ENCODE measurements at places on chromosomes 2 and 18.

DNA sequence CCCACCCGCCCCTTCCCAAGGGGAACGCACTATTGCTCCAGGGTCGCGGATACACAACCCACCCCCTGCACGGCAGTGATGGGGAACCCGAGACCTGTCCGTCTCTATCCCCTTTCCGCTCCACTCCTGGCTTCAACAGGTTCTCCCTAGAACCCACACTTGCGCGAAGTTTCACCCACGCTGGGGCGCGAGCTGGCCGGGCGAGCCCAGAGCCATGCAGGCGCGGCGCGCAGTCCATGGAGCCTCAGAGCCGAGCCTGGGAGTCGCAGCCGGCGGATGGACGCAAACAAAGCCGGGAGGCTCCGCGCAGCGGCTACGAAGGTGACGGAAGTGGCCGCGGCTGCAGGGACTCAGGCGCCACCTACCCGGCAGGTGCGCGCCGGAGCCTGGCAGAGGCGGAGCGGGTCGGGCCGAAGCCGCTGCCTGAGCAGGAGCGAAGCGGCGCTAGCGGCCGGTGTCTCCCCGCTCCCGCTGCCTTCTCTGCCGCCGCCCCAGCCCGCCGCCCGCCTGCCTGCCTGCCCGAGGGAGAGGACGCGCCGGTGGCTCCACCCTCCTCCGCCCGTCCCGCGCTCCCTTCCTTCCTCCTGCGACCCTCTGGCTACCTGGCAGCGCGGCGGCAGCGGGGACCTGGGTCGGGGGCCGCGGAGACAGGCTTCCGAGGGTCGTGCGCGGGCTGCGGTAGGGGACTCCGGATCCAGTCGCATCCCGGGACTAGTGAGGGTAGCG lies 14.0 kb downstream of the ALPG start:
- peak; percentile 15 for DNase-seq

DNA sequence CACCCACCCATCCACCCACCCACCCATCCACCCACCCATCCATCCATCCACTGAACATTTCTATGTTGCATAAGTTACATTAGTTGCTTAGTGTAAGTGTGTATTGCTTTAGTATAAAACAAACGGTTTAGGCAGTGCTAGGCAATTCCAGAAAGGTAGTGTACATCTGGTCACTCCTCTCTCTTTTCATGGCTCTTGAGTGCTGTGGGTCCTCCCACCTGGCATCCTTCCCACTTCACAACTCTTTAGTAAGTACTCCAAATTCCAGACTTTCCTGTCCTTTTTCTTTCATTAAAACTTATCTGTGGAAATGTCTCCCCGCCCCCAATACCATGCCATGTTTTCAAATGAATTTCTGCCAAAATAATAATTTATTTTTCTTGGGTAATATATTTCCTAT lies 122.5 kb downstream of the PLEKHM3 start:
- DNase-seq = no peak

GRCh38 chr2:52000151-52000855 lies 968.4 kb upstream of the NRXN1 start:
- no peak for DNase-seq

DNA sequence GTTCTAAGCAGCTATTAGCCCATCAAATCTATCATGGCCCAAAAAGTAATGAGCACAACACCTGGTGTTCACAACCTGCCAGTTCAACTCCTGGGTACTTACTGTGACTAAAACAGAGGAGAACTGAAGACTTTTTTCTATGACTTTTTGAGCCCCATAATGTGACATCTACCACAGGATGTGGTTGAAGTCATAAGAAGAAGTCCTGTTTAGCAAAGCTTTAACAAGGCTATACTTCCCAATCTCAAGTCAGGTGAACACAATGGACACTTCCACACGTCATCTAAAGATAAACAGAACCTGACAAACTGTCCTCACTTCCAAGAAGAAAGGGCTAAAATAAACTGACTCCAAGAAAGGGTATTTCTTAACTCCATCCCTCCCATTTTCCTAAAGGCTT lies 138.8 kb downstream of the ATAD2B start:
- DNase-seq = no peak

DNA sequence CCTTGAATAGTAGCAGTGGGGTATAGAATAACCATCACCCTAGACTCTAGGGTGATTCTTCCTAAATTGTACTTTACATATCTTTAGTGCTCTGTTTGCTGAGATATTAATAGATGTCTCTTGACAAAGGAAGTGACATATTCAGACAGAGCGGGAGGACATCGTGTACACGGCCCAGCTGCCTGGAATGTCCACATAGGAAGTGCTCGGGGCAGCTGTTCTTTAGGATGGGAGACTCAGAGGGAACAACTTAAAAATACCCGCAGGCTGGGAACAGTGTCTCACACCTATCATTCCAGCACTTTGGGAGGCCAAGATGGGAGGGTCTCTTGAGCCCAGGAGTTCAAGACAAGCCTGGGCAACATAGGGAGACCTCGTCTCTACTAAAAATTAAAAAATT lies 206.1 kb downstream of the FAM210A start:
- no peak for DNase-seq

GRCh38 chr2:39938035-39938835 lies 159.2 kb upstream of the THUMPD2 start:
- no peak for DNase-seq

DNA sequence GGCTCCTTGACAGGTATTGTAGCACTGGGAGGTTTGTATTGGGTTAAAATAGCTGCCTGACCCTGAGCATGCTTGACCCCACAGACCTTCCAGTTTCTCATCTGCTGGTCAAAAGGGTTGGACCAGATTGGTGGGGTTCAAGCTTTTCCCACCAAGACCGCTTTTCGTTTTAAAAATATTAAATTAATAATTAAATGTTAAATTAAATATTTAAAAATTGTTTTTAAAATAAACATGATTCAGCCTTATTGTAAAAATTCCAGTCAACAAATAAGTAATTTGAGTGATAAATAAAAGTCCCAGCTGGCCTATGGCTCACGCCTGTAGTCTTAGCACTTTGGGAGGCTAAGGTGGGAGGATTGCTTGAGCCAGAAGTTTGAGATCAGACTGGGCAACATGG lies 36.6 kb upstream of the MCFD2 start:
- no peak for DNase-seq

- no peak for DNase-seq
Observed at GRCh38 chr2:232647261-232647660, 13.9 kb downstream of the EFHD1 start.

GRCh38 chr2:122414902-122415301 lies 659.5 kb downstream of the TSN start:
- no peak for DNase-seq

GRCh38 chr18:10194592-10194991 lies 259.8 kb upstream of the APCDD1 start:
- no peak for DNase-seq

GRCh38 chr2:191976436-191976835 lies 129.5 kb upstream of the CAVIN2 start:
- no peak for DNase-seq

- no peak for DNase-seq
Observed at GRCh38 chr2:6896930-6897759, 19.6 kb downstream of the RSAD2 start.

- no peak for DNase-seq
Observed at GRCh38 chr2:145190031-145190703, 670.2 kb upstream of the ZEB2 start.

- DNase-seq = no peak
Observed at GRCh38 chr2:169520896-169521295, 11.4 kb downstream of the KLHL41 start.

- DNase-seq = no peak
Observed at GRCh38 chr2:144012304-144012703, 507.6 kb downstream of the ZEB2 start.

GRCh38 chr18:24460388-24460787 lies at the start of gene HRH4:
Gene HRH4 (plus strand): TSS chr18:24460637. CDS start chr18:24460729, 92 bp downstream.
- no peak for DNase-seq

DNA sequence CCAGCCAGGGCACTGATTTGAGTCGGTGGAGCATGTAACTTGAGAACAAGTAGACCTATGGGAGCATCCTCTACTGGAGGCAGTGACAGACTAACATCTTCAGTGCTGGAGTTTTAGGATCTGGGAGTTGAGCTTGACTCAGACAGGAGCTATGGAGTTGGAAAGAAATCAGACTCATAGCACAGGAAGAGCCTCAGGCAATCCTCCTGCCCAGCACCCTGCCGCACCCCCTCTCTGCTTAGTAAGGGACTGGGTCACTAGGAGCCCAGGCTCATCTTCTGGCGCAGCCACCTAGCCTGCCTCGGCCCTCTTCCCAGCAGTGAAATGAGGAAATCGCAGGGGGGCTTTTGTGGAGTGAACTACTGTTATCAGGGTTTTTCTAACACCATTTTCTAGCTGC lies 3.6 kb downstream of the ARID5A start:
- no peak for DNase-seq

DNA sequence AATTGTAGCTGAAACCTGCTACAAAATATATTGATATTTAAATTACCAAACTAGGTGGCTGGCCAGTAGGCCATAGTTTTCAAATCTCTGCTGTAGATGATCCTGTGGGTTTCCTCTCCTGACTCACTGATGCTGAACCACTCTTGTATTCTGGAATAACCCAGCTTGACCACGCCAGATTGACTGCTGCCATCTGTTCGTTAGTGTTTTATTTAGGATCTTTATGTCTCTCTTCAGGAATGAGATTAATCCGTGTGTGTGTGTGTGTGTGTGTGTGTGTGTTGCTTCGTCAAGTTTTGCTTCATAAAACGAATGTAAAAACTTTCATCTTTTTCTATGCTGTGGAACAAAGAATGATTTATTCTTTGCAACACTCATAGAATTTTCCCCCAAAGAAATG lies 187.1 kb downstream of the DYSF start:
- DNase-seq = no peak

- no peak for DNase-seq
Observed at GRCh38 chr2:102895376-102895775, 133.5 kb downstream of the TMEM182 start.

DNA sequence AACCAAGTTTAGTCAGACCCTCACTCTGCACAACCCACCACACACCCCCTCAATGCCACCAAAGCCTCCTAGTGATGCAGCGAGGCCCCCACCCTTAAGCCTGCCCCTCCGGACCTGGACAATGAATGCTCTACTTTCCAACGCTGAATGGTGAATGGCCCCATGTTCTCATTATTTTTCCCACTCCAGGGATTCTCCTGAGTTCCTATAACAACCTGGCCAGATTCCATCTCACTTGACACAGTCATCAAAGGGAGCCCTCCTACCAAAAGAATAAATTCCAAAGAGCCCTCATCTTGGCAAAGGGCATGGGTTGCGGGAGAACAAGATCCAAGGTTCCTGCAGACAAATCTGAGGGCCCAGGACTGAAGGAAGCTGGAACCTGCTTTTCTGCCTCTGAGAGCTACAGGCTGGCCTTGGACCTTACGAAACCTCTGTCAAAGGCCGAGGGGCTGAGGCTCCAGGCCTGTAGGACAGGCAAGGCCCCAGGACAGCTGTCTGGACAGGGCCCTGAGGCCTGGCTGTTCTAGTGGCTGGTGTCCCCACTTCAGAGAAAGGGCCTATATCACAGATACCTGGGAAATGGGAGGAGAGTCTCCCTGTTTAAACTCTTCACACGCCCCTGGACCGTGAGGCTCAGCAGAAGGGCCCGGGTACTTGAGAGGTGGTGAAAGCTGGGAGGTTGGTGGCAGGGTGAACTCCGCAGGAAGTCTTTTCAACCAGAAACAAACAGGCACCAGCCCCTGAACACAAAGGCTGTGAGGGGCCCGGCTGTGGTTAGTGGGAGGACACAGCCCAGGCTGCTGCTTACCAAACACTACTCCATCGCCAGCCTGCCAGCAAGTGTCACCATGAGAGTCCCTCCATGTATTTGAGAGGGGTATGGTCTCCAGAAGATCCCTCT lies 27.3 kb downstream of the SFXN5 start:
- DNase-seq = no peak

DNA sequence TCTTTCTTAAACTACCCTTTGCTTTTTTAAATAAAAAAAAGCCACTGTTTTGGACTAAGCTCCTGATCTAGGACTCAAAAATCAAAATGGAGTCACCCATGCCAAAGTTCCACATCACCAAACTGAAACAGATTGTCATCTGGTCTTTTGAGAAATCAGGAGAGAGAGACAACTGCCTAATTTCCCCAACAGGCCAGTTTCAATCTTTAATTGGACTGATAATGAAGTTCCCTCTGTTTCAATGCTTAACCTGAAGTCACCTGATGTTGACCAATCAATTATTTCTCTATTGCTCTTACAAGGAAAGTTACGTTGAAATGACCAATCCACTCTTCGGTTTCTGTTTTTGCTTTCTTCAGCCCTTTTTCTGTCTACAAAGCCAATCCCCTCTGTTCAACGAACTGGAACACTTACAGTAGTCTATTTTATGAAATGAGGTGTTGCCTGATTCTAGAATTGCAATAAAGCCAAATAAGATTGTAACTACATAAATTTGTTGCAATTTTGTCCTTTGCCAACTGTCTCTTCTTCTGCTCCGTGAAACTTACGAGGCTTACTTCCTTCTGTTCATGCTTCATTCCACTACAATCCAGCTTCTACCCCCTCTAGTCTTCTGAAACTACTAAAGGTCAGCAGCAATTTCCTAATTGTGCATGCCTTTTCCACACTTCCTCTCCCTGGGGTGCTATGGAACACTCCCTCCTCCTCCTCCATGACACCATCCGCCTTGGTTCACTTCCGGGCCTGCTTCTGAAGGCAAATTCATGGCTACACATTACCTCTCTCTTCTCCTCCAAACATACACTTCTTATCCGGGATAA lies 95.2 kb upstream of the CD302 start:
- no peak for DNase-seq

- DNase-seq = no peak
Observed at GRCh38 chr2:218294430-218295022, 2.2 kb upstream of the TMBIM1 start.

DNA sequence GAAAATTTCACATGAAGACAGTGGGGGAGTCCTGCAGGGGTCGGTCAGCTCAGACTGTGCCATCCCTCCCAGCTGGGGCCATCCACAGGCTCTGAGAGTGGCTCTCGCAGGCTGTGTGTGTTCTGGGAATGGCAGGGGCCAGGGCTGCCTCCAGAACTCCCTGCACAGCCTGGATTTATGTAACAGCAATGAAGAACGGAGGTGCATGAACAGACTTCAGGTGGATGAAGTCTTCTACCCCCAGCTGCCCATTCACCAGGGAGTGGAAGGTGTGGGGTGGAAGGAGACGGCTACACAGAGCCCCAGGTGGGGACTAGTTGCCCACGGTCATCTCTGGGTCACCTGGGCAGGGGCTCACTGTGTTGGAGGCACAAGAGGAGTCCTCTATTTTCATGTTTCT lies 56.1 kb upstream of the HDAC4 start:
- DNase-seq = no peak

- no peak for DNase-seq
Observed at GRCh38 chr2:133906396-133906795, 338.1 kb upstream of the NCKAP5 start.

GRCh38 chr18:36075862-36076587 lies 8.7 kb upstream of the RPRD1A start:
- DNase-seq = no peak

DNA sequence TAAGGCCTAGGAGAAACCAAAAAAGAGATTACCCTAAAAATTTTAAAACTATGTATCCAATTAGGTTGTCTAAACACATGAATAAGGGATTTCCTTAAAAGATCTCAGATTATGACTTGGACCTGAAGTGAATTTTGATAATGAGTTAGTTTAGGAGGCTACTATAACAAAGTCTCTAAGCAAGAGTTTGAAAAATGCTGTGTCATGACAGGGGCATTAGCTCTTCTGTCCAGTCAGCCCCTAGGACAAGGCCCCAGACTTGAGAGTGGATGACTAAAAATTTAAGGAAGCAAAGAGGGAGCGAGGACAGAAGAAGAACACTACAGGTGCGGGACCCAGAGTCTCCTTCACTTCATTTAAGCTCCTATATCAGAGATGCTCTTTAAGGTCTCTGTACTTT lies 135.9 kb downstream of the DTNB start:
- no peak for DNase-seq

GRCh38 chr2:14866736-14867352 lies 234.3 kb downstream of the LRATD1 start:
- DNase-seq = no peak
